ENCODE measurements at places on chromosomes 1 and 21.

- DNase-seq: no peak
Measured at GRCh38 chr1:192363177-192363576, 46.4 kb downstream of the RGS21 start.

GRCh38 chr1:168806952-168807351, 77.9 kb upstream of the DPT start:
- DNase-seq: no peak

GRCh38 chr1:8104278-8105236, 78.4 kb upstream of the ERRFI1 start:
- DNase-seq: peak; percentile 12

GRCh38 chr1:224168859-224169380, 14.1 kb upstream of the DEGS1 start:
- peak; percentile 67 for DNase-seq

DNA sequence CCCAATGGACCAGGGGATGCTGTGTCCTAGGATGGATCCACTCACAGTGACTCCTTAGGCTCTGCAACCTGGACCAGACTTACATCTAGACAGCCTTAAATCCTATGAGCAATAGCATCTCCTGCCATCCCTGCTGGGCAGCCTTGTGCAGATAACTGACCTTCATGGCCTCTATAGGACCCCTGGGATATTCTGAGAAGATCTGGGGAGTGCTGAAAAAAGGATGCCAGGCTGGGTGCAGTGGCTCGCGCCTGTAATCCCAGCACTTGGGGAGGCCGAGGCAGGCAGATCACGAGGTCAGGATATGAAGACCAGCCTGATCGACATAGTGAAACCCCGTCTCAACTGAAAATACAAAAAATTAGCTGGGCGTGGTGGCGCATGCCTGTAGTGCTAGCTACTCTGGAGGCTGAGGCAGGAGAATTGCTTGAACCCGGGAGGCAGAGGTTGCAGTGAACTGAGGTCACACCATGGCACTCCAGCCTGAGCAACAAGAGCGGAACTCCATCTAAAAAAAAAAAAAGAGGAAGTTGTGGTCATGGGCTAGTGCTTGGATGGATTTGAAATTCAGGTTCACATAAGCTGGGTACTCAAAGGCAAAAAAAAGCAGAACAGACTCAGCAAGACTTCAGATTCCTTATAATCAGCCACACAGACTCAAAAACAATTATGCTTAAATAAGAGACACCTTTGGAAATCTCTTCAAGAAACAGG, 10.9 kb upstream of the SH2D1B start:
- peak; percentile 69 for DNase-seq

- DNase-seq: no peak
Measured at GRCh38 chr1:186179231-186179630, 195.8 kb downstream of the TPR start.

DNA sequence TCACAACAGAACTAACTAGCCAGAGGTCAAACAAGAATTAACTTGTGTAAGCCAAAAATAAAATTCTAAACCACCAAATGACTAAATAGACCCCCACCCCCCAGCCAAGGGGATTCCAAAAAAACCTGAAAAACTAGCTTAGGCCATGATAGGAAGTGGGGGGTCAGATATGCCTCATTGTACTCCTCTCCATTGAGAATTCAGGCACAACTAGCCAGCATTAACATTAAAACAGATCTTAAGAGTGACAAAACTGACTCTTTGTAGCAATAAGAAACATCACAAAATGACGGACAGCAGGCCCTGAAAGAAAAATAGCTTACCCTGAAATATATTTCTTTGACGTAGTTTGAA, 103.0 kb upstream of the ETV3 start:
- no peak for DNase-seq

DNA sequence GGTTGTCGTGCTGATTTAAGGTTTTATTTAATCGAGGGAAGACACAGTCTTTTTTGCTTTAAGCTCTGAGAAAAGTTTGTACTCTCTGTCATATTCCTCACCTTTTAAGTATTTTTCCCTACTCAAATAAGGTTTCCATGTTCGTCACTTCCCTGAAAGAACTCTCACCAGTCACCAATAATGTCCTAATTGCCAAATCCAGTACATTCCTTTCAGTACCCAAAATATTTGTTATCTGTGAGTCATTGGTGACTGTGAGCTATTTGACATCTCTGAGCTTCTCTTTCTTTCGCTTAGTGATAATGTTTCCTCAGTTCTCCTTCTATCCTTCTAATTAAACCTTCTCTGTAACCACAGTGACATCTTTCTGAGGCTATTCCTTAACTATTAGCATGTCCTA, 874.2 kb upstream of the ADGRL2 start:
- DNase-seq: no peak

DNA sequence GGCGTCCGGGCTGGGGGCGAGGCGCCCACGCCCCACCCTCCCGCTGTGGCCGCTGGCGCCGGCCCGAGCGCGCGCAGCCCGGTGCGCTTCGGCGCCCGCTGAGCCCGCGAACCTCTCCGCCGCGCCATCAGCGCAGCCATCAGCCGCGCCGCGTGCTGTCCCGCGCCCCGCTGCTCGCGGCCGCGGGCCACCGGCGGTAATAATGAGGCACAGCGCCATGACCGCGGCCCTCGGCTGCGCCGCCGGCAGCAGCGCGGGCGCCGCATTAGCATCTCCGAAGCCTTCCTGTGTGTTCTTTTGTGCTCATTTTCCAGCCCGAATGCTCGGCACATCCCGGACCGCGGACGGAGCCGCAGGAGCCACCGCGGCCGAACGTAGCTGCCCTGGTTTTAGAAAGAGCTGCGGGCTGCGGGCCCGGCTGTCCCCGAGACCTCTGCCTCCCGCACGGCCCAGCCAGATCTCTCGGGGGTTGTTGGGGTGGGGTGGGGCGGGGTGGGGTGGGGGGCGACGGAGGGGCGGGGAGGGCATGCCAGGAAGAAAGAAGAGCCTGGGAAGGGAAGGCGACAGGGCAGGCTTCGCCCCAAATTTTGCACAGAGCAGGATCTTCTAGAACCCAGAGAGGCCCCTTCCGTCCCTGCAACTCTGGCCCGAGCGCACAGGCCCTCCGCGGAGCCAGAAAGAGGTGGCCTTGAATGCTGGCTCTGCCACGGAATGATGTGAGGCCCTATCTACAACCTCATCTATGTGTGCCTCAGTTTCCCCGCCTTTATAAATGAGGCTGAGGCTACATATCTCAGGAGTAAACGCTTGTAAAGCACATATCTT, 55.3 kb downstream of the RRAGC start:
- DNase-seq: no peak

DNA sequence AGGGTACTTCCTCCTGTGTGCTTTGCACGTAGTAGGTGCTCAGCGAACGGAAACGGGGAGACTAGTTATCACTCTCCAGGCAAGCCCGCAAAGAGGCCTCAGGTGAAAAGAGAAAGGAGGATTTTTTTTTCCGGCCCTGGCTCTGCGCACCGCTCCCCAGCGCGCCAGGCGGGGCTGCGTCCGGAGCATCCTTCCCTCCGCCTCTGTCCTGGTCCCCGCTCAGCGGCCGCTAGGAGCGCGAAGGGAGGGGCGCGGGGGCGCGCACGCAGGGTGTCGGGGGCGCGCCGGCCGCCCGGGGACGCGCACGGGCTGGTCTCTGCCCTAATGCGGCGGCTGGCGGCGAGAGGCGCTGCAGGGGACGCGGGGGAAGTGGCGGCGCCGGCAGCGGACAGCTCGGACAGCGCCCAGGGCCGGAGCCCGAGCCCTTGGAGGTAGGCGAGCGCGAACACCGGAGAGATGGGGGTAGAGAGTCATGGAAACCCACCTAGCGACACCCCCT, 42.3 kb upstream of the NFASC start:
- peak; percentile 56 for DNase-seq

- no peak for DNase-seq
Measured at GRCh38 chr1:51912881-51913280, 34.4 kb upstream of the NRDC start.

- no peak for DNase-seq
Measured at GRCh38 chr1:223843934-223844786, 1.6 kb downstream of the TP53BP2 start.

DNA sequence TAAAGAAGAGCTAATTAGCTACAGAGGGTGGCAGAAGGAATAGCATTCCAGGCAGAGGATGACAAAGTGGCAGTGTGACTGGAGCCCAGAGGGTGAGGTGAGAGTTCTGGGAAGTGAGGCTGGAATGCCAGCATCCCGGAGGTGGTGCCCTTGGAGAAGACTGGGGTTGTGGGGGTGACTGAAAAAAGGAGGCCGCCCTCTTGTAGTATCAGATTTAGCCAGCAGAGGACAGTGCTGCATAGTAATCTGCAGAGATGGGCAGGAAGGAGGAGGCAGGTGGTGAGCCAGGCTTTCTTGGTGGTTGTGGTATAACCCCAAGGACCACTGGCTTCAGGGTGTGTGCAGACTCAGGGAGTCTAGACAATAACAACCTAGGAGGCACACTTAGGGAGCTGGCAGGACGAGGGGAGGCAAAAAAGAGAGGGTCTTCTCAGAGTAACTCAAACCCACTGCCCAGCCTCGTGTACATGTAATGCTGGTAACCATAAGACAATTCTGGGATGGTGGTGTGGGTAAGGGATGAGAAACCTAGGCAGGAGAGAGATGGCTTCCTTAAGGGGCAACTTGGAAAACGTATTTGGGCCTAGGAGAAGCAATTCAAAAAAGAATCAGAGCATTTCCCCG, 30.5 kb downstream of the MROH7 start:
- peak; percentile 80 for DNase-seq

DNA sequence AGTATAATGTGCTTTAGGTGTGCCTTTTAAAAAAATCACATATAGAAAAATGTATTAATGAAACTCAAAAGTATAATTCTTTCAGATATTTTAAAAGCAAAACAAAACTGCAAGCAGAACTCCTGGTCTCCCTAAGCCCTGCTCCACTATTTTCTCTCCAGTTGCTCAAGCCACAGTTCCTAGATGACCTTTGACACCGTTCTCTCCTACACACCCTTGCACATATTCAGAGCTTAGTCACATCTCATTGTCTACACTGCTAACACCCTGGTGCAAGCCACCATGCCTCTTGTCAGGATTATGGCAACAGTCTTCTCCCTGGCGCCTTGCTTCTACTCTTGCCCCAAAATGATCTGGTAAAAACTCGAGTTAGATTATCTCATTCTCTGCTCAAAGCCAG, 50.2 kb upstream of the ROR1 start:
- no peak for DNase-seq

GRCh38 chr1:7011826-7012225, 226.6 kb downstream of the CAMTA1 start:
- no peak for DNase-seq

DNA sequence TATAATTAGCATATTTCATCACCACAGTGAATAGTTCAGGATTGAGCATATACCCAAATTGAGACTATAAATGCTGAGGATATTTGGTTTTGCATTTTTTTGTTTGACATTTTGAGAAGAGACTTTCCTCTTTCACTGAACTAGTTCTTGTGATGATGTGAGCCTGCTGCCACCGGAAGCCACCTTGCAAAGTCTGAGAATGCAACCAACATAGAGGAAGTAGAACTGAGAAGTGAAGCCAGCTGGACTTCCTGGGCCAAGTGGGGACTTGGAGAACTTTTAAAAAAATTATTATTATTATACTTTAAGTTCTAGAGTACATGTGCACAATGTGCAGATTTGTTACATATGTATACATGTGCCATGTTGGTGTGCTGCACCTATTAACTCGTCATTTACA, 102.3 kb downstream of the RPE65 start:
- DNase-seq: peak; percentile 29

GRCh38 chr21:20353351-20353750, 644.9 kb upstream of the NCAM2 start:
- DNase-seq: no peak

- peak; percentile 52 for DNase-seq
Measured at GRCh38 chr1:196355206-196355786, 252.9 kb downstream of the KCNT2 start.
